ENCODE measurements at places on chromosomes 7 and 10.

DNA sequence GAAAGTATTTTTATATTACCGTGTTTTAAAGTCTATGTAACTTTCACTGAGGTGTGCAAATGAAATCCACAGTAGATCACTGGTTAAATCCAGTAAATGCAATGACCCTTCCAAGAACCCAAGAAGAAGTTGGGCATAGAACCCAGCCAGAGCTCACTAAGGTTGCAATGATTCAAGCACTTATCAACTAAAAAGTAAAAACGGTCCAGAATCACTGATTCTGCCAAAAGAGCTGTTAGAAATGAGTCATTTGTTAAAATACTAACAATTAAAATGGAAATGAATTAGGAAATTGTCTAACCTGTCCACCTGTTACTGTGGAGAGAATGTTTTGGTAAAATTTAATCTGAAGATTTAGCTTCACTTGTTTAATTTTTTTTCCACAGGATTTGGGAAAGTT is 74.4 kb downstream of the ANK3 start:
- DNase-seq, result no peak

DNA sequence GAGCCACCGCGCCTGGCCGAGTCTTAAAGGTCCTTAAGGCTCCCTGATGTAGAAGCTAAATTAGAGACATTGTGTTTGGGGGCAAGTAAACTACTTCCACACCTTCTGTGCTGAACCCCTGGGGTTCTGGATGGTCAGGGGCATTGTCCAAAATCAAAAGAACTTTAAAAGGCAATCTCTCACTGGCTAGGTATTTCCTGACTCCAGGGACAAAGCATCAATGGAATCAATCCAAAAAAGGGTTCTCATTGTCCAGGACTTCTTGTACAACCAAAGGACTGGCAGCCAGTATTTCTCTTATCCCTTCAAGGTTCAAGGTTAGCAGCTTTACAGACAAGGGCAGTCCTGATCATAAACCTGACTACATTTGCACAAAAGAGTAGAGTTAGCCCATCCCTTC is 24.0 kb downstream of the SRPK2 start:
- DNase-seq, result no peak

GRCh38 chr7:38524786-38525185 is 106.4 kb downstream of the AMPH start:
- no peak for DNase-seq

DNA sequence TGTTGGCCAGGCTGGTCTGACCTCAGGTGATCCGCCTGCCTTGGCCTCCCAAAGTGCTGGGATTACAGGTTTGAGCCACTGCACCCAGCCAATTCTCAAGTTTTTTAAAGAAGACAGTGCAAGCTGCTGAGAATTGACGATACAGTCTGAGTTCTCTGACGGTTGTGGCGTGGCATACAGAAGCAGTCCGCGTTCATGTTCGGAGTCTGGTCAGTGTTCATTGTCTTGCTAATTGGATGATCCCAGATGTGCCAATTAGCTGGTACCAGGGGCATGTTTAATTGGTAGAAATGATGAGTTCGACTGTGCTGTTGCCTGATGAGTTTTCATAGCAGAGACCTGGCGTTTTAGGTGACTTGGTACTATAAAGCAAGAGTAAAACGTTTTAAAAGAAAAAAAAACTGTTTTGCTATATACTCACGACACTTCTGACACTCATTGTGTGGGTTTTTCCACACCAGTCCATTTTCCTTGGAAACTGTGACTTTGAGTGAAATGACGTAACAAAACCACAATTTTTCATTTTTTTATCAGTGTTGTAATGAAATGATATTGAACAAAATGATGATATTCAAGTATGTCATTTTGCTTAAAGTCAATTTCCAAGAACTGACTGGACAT is 32.3 kb downstream of the CAMK1D start:
- DNase-seq, result no peak

DNA sequence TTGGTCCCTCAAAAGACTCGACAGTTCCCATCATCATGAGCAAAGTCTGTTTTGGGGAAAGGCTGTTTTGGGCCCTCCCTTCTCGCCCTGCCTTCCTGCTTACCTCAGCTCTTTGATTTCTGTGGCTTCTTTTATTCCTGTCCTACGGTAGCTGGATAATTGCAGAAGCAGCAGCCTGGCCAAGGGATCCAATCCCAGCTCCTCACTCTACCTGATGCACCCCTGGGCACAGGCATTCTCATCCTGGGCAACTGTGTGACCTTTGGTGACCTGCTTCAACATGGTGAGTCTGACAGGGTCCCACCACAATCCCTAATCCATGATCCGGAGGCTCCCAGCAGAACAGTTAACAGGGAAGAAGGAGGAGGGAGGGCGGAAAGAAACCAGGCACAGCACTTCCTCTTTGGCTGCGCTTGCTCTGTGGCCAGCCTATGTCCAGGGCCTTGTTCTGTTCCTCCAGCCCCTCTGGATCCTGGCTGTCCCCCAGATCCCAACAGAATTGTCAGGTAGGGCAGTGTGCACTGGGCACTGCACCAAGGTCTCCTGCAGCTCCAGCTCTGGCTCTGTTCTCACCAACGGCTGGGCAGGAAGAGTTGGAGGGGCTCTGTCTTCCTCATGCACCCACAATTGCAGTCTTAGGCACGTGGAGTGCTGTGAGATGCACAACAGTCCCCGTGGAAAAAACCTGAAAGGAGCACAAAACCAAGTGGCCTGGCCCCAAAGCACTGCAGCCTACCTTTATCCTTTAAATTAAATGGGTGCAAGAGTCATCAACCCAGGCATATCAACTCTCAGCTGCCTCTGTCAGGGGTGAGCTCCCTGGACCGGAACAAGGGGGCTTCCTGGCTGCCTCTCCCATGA is 144.4 kb downstream of the PTPN20 start:
- no peak for DNase-seq

- no peak for DNase-seq
Measured at GRCh38 chr10:132065491-132066105, at the start of gene JAKMIP3. TSS of gene JAKMIP3 (plus strand) at chr10:132065946. CDS start at chr10:132104809, 38,863 bp downstream.

DNA sequence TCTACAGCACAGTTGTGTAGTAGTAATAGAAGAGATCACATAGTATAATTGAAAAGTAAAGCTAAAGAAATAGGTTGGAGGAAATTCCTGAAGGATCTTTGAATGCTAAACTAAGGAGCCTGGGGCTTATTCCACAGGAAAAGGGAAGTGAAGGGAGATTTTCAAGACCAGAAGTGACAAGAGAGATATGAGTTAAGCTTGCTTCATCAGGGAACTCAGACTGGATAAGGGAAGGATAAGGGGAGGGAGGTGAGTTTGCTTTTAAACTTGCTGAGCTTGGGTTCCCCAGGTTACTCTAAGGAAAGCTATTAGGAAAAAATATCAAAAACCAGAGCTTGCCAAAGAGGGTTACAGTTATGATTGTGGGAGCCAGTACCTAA is 182.4 kb downstream of the RAPGEF5 start:
- DNase-seq, result no peak

- no peak for DNase-seq
Measured at GRCh38 chr10:3812141-3812540, 27.1 kb upstream of the KLF6 start.

GRCh38 chr7:75623390-75624133 is 115.2 kb downstream of the HIP1 start:
- DNase-seq, result peak; percentile 10

GRCh38 chr10:3528823-3529403 is 256.1 kb downstream of the KLF6 start:
- DNase-seq, result no peak

All from hypothalamus (tissue), 51 donors.